Brain (organoid and tissue), 16 donors: ENCODE measurements at places on chromosomes 1 and 21. TPM values are rescaled to one million over a fixed set of nuclear protein-coding genes. Genes with fewer than 3 reads are reported as not detected.

- DNase-seq = no peak
Observed at GRCh38 chr1:54252371-54252936, 52.5 kb downstream of the MRPL37 start.

DNA sequence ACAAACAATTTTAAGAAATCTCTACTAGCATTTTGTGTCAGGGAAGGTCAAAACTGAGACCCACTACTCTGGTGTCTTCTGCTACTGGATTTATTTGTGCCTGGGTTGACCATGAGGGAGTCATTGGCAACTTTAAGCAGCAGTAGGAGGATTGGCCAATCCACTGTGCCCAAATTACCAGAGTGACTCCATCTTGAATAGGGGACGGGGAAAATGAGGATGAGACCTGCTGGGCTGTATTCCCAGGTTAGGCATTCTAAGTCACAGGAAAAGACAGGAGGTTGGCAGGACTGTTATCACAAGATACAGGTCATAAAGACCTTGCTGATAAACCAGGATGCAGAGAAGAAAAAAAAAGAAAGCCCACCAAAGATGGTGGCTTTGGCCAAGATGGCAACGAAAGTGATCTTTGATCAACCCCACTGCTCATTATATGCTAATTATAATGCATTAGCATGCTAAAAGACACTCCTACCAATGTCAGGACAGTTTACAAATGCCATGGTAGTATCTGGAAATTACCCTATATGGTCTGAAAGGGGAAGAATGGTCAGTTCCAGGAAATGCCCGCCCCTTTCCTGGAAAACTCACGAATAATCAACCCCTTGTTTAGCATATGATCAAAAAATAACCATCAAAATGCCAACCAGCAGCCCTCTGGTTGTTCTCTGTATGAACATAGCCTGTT is 200.9 kb downstream of the LTN1 start:
- no peak for DNase-seq

DNA sequence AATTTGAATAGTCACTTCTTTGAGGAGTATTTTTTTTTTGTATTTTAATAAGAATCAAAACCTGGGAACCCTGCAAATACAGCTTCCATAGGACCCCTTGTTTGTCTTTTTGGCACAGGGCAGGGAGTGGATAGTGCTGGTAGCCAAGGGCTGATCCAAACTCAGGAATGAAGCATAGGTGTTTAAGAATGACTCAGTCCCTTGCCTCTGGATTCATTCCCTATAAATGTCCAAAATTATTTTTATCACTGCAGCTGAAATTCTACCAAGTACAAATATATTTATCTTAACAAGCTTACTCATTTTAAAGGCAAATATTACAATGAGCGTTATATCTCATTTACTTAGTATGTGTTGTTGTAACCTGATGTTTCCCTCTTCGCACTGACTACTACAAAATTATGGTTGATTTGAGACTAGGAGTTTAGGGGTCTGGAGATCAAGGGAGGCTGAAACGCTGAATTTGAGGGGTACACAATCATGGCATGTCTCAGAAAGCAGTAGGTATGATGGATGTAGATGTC is 278.6 kb upstream of the LYPLAL1 start:
- DNase-seq = no peak

GRCh38 chr21:25328736-25329135 is 278.5 kb downstream of the MRPL39 start:
- DNase-seq = no peak

DNA sequence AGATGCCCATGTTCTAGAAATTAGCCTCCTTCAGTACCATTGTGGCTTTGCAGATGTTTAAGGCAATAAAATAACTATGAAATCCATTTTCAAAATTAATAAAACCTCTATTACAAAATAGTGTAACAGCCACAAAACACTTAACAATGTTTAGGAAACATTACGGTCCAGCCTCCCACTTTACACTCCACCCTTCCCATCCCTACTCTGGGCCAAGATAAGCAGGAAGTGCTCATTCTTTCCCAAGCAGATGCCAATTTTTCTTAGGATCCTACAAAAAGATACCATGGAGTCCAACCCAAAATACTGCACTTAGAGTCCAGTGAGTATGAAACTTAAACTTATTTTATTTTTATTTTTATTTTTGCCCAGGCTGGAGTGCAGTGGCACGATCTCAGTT is 150.8 kb downstream of the NR5A2 start:
- no peak for DNase-seq

GRCh38 chr1:13699936-13700520 is at the start of gene PRDM2:
Gene PRDM2 (plus strand): TSS chr1:13700188. CDS start chr1:13715606, 15,418 bp downstream.
- peak; percentile 83 for DNase-seq

DNA sequence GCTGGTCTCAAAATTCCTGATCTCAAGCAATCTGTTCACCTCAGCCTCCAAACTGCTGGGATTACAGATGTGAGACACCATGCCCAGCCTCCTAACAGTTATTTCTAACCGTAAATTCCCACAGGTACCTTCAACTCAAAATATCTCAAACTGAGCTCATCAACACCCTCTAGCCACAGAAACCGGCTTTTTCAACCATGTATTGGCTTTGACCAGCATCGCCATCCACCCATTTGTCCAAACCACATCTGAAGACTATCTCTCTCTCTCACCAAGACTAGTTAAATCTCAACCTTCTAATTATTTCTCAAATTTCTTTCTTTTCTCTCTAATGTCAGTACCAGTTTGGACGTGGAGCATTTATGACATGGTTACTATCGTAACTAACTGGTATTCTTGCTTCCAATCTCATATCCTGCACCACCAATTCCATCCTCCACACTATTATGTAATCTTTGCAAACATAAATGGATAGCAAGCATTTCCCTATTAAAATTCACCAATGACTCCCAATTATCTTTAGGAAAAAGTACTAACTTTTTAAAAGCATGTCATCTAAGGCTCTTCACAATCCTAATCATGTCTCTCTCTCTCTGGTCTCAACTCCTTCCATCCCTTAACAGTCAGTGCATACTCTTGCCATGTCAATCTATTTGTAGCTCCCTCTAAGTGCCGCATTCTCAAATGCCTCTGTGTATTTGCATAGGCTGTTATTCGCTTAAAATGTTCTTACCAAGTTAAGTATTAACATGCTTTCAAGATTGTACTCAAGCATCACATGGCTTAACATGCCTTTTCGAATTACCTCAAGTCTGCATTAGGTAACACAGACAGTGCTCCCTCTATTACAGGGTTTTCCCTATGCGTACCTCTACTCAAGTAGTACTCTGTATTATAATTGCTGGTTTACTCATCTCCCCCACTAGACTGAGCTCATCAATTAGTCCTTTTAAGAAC is 18.1 kb downstream of the RSBN1 start:
- DNase-seq = no peak

- no peak for DNase-seq
Observed at GRCh38 chr21:37865156-37865555, 51.1 kb downstream of the KCNJ6 start.

GRCh38 chr1:205965036-205965884 is 22.0 kb upstream of the SLC26A9 start:
- peak; percentile 74 for DNase-seq

DNA sequence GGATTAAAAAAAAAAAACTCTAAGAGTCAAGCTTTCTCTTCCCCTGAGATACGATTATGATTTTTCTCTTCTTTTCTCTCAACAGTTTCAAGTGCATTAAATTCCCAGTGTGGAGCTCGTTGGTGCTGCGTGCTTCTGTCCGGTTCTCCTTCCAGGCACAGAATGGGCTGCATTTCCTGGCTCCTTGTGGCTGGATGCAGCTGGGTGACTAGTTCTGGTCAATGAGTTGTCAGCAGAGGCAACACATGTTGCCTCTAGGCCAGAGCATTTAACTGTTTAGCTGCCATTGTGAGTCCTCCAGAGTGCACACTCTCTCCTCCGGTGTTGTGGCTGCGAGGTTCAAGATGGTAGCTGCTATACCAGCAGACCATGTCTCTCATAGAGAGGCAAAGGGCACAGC is 312.9 kb downstream of the RRAGC start:
- no peak for DNase-seq

DNA sequence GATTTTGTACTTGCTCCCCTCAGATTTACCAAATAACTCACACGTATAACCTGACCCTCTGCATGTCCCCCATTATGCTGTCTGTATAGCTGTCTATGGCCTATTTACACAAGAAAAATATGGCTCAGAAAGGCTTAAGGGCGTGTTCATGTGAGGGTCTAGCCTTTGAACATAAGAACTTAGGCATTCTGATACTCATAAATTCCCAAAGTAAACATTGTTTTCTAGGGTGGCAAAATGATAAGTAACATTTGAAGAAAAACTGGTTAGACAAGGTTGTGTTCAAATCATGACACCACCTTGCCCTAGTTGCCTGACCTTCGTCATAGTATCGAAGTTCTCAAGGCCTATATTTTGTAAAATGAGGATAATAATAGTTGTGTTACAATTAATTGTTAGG is 394.6 kb downstream of the LRRIQ3 start:
- DNase-seq = no peak

DNA sequence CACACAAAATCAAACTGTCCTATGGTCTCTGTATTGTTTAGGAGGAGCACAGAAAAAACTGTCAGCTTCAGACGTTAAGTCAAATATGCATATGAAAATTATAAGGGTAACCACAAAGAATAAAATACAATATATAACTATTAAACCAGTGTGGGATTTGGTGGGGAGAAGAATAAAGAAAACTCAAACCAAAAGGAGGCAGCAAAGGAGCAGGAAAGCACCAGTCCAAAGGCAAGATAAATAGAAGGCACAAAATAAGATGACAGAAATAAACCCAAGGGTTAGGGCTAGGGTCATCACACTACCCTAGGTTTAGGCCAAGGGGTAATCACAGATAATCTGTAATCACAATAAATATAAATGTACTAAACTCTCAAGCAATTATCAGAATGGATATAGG is 32.8 kb downstream of the DLGAP3 start:
- no peak for DNase-seq

DNA sequence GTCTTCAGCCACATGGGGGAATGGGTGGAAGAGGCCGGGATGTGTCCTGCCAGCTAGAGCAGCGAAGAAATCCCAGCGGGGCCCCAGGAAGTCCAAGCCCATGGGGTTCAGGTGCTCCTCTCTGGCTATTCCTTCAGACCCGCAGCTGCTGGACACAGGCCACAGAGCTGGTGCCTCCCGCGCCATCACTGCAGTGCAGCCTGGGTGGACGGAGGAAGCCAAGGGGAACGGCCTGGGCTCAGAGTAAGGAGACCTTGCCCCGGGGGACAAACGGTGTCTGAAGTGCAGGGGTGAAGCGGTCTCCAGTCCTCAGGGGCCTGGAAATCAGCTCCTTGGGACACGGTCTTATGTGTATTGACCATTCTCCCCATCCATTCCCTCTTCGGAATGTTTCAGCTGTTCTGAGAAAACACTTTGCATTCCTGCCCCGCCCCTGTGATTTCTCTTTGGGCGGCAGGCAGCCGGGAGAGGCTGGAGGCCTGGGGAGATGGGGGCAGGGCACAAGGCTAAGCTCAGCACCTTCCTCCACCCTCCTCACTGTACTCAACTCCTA is 18.4 kb downstream of the MTHFR start:
- DNase-seq = no peak

GRCh38 chr1:2299131-2299627 is 71.1 kb downstream of the SKI start:
- no peak for DNase-seq

- DNase-seq = no peak
Observed at GRCh38 chr1:244150665-244151064, 99.6 kb downstream of the ZBTB18 start.

- DNase-seq = peak; percentile 56
Observed at GRCh38 chr1:6785728-6786505, 663 bp downstream of the CAMTA1 start.

DNA sequence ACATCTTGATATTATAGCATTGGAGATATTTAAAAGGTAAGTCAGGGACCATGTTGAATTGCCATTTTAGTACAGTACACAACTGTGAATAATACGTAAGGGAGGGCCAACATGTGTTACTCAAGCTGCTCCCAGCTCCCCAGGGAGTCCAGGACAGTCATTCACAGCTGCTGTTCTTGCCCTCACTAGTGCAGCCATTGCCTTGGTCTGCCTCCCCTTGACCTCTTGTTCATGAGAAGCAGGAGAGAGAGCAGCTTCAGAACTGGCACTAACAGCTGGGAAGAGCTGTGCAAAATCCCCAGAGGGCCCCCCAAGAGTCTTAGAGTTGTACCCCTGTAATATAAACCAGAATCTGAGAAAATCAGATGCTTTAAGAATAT is 16.4 kb downstream of the TCEANC2 start:
- DNase-seq = no peak

DNA sequence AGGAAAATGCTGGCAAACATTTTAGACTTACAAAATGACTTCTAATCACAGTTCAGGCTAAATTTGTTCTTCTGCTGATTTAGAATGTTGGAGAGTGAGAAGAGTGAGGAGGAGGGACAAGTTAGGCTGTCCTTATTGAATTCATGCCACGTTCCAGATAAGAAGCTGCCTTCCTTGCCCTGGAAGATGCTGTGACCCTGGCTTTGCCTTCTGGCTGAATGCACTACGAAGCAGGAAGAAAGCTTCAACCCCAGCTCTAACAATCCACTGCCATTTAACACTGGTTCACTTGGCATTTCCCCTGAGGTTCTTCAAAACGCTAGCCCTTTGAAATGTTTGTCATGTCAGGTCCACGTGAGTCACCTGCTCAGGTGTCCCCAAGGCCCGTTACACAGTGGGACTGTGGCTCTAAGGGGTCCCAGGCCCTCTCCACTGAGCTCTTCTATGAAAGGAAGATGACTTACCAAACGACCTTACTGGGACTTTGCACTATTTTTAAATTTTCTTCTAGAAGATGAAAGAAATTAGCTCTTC is 30.0 kb upstream of the LRRC8C start:
- DNase-seq = no peak

The CD52 gene
- polyA plus RNA-seq = 3.6 TPM

The LAPTM5 gene
- polyA plus RNA-seq = 35.0 TPM

The LCE1D gene
- not detected for polyA plus RNA-seq

The PEAR1 gene
- polyA plus RNA-seq = 2.2 TPM

The TMEM54 gene
- polyA plus RNA-seq = 51.4 TPM

The OR2L3 gene
- not detected for polyA plus RNA-seq

The KCNA2 gene
- 4.9 TPM for polyA plus RNA-seq

The TTC39A gene
- 4.8 TPM for polyA plus RNA-seq

The LRRC71 gene
- not detected for polyA plus RNA-seq

The SIK1 gene
- 5.0 TPM for polyA plus RNA-seq

The TRIM58 gene
- polyA plus RNA-seq = 0.19 TPM

The HRNR gene
- not detected for polyA plus RNA-seq

The CLDN17 gene
- polyA plus RNA-seq = not detected

The ZNF692 gene
- 10.5 TPM for polyA plus RNA-seq
